Adrenal gland (tissue), 19 donors: ENCODE measurements at places on chromosomes 11 and 22. TPM values are rescaled to one million over a fixed set of nuclear protein-coding genes. Genes with fewer than 3 reads are reported as not detected.

DNA sequence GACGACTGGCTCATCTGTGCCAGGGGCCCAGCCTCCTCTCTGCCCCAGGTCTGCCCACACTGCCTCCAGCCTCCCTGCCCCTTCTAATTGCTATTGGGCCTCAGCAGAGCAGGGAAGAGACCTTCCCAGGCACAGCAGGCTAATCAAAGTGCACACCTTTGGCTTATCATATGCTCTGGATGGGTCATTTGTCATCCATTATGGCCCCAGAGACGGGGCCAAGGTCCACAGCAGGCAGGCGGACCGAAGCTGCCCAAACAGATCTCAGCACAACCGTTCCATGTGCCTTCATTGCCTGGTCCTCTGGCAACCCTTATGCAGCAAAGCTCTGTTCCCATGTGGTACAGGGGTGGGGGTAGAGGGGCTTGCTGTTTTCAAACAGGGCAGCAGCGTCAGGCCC is 66.6 kb downstream of the TP53I11 start:
- no peak overlapping the region for H3K27ac ChIP-seq
- no peak for DNase-seq
- no peaks in the 10 kb centered on the region for H3K27me3 ChIP-seq
- no peak overlapping the region for H3K4me3 ChIP-seq

DNA sequence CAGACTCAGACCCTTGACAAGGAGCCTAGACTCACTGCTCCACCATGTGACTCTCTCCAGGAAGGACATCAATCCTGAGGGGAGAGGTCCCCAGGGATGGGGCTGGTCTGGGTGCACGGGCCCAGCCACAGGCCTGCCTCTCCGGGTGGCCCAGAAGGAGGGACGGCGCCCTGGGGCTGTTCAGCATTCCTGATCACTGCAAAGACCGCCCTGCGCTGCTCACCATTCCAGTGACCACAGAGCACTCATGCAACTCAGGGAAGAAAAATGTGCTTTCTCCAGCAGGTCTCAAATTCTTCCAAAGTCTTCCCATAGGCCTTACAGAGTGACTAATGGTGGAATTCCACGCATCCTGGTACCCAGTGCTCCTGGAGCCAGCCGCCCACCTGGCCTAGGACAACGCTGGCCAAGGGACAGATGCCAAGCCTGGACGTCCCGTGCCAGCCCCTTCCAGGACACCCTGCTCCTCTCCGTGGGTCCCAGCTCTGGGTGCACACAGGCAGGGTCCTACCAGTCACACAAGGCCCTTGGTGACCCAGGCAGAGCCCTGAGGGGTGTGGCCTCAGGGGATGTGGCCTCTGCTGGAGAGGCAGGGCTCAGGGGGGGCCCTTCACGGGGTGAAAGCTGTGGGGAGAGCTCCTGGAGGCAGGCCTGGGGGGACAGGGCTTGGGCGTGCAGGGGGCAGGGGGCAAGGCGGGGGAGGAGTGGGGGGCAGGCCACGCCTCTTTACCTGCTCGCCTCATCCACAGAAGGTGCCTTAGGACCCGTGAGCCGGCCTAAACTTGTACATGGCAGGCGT is 178.8 kb downstream of the IGLL1 start:
- no peaks in the 10 kb centered on the region for H3K27me3 ChIP-seq
- DNase-seq, result no peak
- no peaks in the 10 kb centered on the region for H3K4me1 ChIP-seq
- H3K36me3 ChIP-seq, result no peaks in the 10 kb centered on the region
- no peak overlapping the region for H3K27ac ChIP-seq

- H3K27me3 ChIP-seq, result no peaks in the 10 kb centered on the region
- H3K36me3 ChIP-seq, result no peaks in the 10 kb centered on the region
- H3K4me1 ChIP-seq, result peaks cover 12% of the 10 kb centered on the region
- peak; percentile 86 for DNase-seq
These were observed 94.1 kb downstream of the SWAP70 start for GRCh38 chr11:9757809-9758636.

- no peak for DNase-seq
- H3K27me3 ChIP-seq, result no peaks in the 10 kb centered on the region
- no peak overlapping the region for H3K4me3 ChIP-seq
- H3K36me3 ChIP-seq, result no peaks in the 10 kb centered on the region
- H3K4me1 ChIP-seq, result peaks cover 24% of the 10 kb centered on the region
- H3K27ac ChIP-seq, result peak overlapping the region; percentile 41
These were observed 128.2 kb downstream of the SGSM3 start for GRCh38 chr22:40498420-40499208.

DNA sequence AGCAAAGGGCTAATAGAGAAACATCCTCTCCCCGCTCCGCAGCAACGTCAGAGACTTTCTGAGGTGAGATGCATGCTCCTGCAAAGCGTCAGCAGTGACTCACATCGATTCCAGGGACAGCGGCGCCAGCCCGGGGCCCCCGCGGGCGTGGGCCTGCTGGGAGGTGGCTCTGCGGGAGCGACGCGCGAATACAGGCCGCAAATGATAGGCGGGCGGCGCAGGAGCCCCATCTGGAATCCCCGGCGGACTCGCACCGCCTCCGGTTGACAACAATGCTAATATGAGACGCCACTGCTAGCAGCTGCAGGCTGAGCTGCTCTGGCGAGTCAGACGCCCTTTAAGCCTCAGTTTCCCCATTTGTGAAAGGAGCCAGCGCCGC is 557 bp downstream of the RANGAP1 start:
- no peaks in the 10 kb centered on the region for H3K36me3 ChIP-seq
- H3K4me3 ChIP-seq, result peak overlapping the region; percentile 14
- peak overlapping the region; percentile 73 for H3K27ac ChIP-seq
- H3K4me1 ChIP-seq, result peaks cover 32% of the 10 kb centered on the region
- H3K27me3 ChIP-seq, result no peaks in the 10 kb centered on the region
- peak; percentile 92 for DNase-seq

DNA sequence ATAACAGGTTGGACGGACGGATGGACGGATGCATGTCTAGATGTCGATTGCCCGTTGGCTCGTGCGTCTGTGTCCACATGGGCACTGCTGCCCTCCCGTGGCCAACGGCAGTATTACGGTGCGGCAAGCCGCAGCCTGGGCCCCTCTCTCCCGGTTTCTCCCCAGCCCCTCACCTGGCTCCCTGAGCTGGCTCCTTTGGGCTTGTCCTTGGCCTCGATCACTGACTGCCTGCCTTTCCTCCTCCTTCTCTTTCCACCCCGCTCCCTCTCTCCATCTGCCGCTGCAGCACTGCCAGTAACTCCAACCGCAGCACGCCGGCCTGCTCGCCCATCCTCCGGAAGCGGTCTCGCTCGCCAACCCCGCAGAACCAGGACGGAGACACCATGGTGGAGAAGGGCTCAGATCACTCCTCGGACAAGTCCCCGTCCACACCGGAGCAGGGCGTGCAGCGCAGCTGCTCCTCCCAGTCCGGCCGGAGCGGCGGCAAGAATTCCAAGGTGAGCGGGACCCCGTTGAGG is 77.3 kb downstream of the SCN3B start:
- peaks cover 25% of the 10 kb centered on the region for H3K4me1 ChIP-seq
- H3K4me3 ChIP-seq, result no peak overlapping the region
- peak; percentile 86 for DNase-seq
- H3K27me3 ChIP-seq, result no peaks in the 10 kb centered on the region
- no peak overlapping the region for H3K27ac ChIP-seq

- no peaks in the 10 kb centered on the region for H3K4me1 ChIP-seq
- no peak overlapping the region for H3K27ac ChIP-seq
- H3K36me3 ChIP-seq, result no peaks in the 10 kb centered on the region
- H3K27me3 ChIP-seq, result no peaks in the 10 kb centered on the region
These were observed 20.4 kb upstream of the IGSF9B start for GRCh38 chr11:133977067-133977677.

DNA sequence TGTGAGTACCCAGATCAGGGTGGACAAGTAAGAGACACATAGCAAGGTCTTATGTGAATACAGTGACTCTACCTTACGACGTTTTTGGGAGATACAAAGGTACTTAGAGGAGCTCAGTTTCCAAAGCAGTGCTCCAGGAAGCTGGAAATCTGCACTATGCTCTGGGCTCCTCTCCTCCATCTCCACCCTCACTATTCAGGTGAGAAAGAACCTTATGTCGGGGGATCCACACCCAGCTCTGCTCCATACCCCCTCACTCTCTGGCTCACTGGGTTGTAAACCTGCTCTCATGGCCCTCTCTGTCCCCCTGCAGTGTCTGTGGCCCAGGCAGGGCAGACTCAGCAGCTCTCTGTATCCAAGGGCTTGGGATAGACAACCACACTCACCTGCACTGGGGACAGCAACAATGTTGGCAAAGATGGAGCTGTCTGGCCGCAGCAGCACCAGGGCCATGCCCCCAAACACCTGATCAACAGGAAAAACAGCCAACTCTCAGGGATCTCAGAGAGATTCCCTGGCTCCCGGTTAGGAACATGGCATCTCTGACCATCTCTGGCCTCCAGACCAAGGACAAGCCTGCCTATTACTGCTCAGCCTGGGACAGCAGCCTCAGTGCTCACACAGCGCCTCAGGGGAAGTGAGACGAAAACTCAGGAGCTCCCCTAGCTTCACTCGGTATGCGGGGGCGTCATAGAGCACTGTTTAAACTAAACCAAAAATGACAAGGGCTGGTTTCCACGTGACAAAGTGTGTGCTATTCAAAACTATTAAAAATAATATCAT is 60.9 kb upstream of the TOP3B start:
- no peak overlapping the region for H3K4me3 ChIP-seq
- DNase-seq, result no peak
- H3K4me1 ChIP-seq, result no peaks in the 10 kb centered on the region
- no peaks in the 10 kb centered on the region for H3K36me3 ChIP-seq

DNA sequence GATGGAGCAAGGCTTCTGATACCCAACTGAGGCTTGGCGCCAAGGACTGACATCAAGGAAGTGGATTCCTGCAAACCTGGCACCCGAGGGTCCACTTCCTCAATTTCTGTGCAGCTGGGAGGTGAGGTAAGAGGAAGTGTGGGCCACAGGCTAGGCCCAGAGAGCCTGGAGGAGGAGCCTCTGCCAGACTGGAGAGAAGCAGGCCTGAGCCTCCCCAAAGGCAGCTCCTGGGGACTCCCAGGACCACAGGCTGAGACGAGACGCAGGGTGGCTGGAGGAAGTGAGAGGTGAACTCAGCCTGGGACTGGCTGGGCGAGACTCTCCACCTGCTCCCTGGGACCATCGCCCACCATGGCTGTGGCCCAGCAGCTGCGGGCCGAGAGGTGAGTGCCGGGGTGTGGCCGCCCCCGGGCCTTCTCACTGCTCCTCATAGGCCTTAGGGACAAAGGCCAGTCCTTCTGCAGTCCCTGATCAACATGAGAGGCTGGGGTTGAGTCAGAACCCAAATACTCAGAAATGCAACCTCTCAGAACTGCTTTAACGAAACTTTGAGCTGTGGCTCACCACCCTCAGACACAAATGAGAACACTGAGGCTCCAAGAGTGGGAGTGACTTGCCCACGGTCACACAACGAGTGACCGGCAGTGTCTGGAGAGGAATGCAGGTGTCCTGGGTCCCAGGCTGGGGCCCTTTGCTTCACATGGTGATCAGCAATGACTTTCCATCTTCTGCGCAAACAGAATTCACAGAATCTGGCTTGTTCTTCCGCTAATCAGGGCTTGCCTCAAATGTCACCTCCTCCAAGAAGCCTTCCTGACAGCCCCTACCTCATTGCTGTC is at the start of gene NCF4:
Gene NCF4, plus strand, starts transcription at position 186 of the 839 bp plus-strand sequence. Its CDS starts 166 bp downstream, at position 352.
- H3K4me3 ChIP-seq, result no peak within 1 kb of the TSS
- peak; percentile 82 for DNase-seq
- no peaks in the 10 kb centered on the region for H3K36me3 ChIP-seq

GRCh38 chr11:2928605-2929530 is at the start of gene PHLDA2:
Gene PHLDA2 (minus strand): TSS chr11:2929420. CDS start chr11:2929364, 56 bp downstream.
- DNase-seq, result peak; percentile 74
- H3K27ac ChIP-seq, result peak within 1 kb of the TSS; percentile 5
- peaks cover 11% of the 10 kb centered on the region for H3K27me3 ChIP-seq
- peak within 1 kb of the TSS; percentile 53 for H3K4me3 ChIP-seq

DNA sequence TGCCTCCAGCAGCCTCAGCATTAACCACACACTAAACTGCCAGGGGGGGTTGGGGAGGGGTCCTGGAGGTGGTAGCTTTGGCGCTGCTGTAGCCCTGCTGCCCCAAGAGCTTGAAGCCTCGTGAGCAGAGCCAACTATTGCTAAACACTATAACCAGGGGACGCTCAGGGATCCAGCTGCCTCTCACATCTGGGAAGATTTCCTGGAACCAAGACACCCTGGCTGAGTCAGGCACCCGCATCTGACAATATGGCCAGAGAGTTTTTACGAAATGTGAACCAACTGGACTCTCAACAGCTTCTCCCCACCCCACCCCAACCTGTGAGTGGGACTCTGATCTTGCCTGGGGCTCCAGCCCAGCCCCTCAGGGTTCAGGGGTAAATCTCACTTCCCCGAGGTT is 14.3 kb downstream of the C1QTNF6 start:
- H3K27ac ChIP-seq, result peak overlapping the region; percentile 49
- H3K4me3 ChIP-seq, result no peak overlapping the region
- H3K27me3 ChIP-seq, result no peaks in the 10 kb centered on the region
- peak; percentile 51 for DNase-seq

DNA sequence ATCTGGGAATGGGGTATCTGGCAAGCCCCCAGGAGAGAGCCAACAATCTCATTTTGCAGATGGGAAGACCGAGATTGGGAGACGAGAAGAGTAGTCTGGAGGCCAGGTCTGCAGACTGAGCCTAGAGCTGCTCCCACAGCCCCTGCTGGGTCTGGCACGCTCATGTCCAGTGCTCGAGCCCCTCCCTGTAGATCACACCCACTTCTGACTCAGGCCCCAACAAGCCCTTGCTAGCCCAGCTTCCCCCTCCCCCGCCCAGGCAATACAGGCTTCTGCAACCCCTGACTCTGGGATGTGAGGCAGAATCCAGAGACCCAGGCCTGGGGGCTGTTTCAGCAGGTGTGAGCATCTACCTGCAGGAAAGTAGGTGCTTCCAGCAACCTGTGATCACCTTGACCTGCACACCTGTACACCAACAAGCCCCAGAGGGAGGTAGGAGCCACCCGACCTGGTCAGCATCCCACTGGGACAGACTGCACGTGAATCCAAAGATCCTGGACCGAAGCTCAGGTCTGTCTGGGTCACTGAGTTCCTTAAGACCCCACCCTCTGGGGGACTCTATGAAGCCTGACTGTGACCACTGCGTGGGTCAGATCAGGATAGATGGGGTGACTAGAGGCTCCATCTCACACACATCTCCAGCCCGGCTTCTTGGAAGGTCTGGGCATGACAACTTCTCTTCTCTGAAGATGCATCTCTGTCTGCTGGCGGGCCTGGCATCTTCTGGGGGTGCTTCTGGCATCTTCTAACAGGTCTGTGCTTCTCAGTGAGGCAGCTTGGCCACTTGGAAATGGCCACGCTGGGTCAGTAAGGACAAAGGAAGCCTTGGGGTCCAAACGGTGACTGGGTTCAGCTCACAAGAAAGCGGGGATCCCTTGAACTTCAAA is 29.3 kb downstream of the LINC01488 start:
- H3K27ac ChIP-seq, result no peak overlapping the region
- H3K4me1 ChIP-seq, result no peaks in the 10 kb centered on the region
- no peaks in the 10 kb centered on the region for H3K36me3 ChIP-seq
- H3K27me3 ChIP-seq, result no peaks in the 10 kb centered on the region
- H3K4me3 ChIP-seq, result no peak overlapping the region

The OR52I1 gene
- polyA plus RNA-seq, result not detected

The APOL6 gene
- polyA plus RNA-seq, result 13.3 TPM

The CNGA4 gene
- 0.20 TPM for polyA plus RNA-seq

The F2 gene
- not detected for polyA plus RNA-seq

The C11orf86 gene
- 6.7 TPM for polyA plus RNA-seq

The ACRV1 gene
- polyA plus RNA-seq, result not detected

The WNT7B gene
- polyA plus RNA-seq, result 0.16 TPM
